Fibroblast of lung (primary cell): ENCODE measurements at places on chromosomes 4 and X.

DNA sequence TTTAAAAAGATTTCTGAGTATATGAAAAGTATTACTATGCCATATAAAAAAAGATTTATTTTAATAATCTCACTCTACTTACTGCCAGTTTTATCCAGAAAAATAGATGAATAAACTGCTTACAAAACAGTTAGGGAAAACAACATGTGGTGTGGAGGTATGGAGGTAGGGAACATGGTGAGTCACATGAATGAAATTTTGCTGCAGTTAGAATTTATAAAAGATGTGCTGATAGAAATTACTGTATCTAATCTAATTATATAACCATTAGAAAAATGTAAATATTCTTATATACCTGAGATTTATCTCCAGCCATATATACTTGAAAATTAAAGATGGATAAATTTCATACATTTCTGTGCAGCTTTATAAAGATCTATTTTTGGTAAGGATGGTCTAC lies 184.0 kb upstream of the ANK2 start:
- no peak for DNase-seq

DNA sequence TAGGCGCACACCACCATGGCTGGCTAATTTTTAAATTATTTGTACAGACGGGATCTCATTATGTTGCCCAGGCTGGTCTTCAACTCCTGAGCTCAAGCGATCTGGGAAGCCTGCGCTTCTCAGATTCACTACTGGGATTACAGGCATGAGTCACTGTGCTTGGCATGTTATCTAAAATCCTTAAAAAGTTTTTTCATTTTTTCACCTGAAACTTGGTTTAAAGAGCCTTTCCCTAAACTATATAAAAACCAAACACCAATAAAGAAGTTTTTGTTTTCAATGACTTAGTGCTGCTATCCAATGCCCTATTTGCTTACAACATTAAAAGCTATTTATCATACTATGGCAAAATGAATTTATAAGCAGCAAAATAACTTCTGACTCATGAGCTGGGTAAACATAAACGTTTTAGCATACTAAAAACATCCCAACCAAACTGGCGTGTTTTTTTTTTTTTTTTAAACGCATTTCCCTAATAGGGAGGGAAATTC lies 127.8 kb downstream of the UBE2K start:
- DNase-seq: peak; percentile 54

DNA sequence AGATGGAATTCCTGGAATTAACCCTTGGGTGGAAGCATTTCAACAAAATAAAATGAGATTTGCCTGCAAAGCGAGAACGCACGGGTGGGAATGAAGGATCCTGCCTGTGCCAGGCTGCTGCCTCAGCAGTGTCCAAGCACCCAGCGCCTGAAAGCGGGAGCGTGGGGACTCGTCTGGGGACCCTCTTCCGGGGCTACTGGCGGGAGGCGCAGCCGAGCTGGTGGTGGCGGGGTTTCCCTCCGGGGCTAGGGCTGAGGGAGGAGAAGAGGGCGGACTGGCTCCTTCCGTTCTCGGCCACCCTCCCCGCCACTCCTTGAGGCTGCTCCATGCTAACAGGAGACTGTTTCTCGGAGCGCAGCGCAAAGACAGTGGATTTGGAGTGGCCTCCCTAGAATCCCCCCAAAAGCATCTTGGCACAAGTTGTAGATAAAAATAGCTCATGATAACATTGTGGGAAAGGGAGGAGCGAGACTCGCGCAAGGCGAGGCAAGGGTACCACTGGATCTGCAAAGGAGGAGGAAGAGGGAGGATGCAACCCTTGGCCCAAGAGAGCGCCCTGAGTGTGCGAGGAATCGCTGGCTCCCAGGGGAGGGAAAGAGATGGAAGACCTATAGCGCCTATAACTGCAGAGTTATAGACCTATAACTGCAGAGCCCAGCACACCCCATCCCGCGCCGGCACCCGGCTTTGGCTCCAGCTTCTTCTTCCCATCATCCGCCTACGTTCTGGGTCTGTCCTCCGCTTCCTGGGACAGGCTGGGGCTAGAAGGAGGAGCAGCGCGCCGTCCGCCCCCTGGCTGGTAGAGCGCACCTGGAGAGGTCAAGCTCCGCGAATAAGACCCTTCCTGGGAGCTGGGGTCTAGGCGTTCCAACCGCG lies 1.3 kb downstream of the HS3ST1 start:
- peak; percentile 3 for DNase-seq

DNA sequence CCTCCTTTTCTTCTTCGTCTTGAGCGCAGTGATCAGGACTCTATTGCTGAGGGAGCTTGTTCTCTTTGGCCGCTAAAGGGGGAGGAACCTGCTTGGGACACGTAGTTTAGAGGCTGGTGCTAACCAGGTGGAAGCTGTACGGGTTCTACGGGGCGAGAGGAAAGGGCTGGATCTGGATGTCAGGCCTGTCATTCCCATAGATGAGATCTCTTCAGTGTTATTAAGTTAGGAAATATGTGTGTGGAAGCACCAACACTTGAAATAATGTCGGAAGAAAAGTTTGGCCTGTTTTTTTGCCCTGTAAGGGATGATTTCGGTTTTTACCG lies 643 bp downstream of the SRP72 start:
- DNase-seq: peak; percentile 49

DNA sequence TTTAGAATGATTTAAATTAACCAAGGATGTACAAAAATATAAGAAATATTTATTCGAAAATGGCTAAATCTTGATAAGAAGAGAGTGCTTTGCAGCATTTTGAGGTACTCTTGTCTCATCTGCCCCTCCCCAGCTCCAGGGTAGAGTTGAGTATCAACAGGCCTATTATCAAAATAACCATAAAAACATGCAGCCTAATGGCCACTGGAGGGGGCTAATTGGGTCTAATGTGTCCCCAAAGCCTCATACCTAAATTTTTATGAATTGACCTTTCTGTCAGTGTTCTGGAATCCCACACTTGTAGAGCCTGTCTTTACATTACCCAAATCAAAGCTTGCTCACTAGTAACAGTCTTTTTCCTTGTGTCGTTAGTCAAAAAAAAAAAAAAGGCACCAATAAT lies 544.9 kb upstream of the CPXCR1 start:
- DNase-seq: no peak

DNA sequence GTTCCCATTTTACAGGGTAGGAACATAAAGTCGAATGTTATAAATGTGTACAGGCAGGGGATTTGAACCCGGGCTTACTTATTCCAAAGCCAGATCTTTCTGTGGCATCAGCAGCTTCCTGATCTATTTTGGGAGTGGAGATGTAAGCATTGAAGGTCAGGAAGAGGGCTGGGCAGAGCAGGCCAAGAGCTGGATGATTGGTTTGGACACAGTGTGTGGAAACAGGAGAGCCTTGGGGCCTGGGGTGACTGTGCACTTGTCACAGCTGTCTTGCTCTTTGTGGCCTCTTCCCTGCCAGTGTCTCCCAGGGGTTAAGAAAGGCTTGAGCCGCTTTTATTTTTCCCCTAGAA lies 127.9 kb upstream of the ENPP6 start:
- no peak for DNase-seq

- DNase-seq: peak; percentile 9
Measured at GRCh38 chrX:136146614-136147314, 569 bp upstream of the FHL1 start.

DNA sequence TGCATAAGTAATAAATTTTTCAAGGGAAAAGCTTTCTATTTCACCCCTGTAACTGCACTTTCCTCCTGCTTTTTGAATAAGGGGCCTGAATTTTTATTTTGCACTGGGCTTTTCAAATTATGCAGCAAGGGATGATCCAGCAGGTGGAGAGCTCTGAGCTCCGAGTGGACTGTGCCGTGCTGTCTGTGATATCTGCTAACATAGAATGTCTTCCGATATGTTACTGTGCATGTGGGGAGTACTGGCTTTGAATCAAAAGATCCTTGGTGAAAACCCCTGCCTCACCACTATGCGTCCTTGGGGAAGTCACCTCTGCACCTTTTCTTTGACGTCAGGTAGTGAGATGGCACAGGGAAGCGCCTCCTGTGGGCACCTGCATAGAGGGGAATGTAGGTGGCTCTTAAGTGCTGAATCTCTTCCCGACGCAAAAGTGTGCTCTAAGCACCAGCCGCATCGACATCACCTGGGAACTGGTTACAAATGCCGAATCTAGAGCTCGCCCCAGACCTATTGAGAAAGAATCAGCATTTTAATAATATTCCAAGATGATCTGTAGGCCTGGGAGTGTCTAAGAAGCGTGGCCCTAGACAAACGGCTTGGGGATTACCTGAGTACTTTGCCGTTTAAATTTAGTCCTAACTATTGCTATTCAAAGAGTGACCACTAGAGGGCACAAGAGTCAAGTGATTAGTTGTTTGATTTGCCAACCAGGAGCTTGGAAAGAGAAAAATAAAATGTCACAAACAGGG lies 19.2 kb upstream of the WFS1 start:
- DNase-seq: peak; percentile 32

DNA sequence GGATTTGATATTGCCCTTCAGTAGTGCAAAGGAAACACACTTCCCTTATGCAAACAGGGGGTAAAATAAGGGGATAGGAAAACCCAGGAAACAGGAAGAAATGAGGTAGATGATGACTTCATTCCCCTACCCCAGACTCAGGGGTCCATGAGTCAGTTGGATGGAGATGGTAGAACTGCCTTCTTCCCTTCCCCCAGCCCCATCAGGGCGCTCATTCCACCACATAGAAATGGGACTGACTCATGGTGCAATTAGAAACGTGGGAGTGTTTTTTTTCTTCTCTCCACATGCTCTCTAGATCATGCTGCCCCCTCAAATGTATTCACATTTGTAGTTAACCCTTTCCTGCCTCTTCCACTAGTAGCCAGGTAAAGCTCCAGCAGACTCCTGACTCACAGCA lies 23.1 kb upstream of the ARMCX2 start:
- peak; percentile 77 for DNase-seq

GRCh38 chrX:55026840-55027239 lies 3.9 kb downstream of the ALAS2 start:
- DNase-seq: no peak

GRCh38 chr4:42330002-42330592 lies 67.2 kb upstream of the SHISA3 start:
- DNase-seq: no peak

DNA sequence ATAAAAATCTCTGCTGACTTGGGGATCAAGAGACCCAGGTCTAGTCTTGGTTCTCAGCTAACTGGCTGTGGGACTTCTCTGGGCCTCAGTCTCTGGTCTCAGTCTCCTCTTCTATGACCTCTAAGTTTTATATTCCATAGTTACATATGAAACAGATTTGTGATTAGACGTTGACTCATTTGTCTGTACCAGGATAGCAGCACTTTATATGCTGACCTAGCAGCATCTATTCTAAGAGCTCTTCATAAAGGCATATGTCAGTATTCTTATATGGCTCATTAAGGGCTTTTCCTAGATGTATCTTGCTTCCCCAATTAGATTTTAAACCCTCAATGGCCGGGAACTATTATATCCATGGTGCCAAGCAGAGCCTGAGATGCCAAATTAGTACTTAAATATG lies 12.7 kb downstream of the GRPR start:
- DNase-seq: no peak

DNA sequence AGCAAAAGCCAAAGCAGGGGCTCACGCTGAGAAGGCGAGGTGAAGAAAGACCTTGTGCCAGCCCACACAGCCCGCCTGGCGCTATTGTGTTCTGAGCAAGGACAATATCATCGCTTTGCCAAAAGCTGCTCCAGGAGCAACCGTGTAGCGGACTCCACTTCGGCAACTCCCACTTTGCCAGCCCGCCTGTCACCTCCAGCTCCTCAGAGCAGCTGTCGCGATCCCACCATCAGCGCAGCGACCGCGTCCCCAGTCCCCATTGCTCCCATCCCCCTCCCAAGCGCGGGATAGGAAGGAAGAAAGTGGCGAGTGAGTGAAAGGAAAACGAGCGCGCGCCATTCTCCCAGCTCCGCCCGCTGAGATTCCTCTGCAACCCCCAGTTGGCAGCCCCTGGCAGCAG lies 759 bp downstream of the ZC4H2 start:
- peak; percentile 3 for DNase-seq

GRCh38 chr4:154586296-154587033 lies 4.1 kb downstream of the FGA start:
- no peak for DNase-seq

- no peak for DNase-seq
Measured at GRCh38 chr4:102579794-102580462, 78.8 kb downstream of the NFKB1 start.

DNA sequence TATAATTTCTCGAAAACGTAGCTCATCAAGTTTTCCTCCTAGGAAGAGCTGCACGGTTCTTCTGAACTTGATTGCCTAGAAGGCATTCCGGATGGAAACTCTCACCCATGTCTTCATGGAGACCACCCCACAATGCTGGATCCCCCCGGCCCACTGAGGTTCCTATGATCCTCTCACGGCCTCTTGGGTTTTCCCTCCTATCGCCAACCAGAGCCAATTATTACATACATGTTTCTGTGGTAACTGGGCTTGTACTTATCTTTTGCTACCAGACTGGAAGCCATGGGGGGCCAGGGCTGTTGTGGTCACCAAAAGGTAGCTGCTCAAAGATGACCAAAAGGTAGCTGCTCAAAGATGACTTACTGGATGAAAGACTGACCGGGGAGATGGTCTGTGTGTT lies 131.5 kb downstream of the AFAP1 start:
- DNase-seq: no peak

- no peak for DNase-seq
Measured at GRCh38 chr4:122384245-122384644, 5.4 kb downstream of the ADAD1 start.

- no peak for DNase-seq
Measured at GRCh38 chr4:48484494-48485168, 1.5 kb downstream of the SLC10A4 start.

- DNase-seq: no peak
Measured at GRCh38 chr4:189084671-189085070, 856.0 kb upstream of the FRG1 start.

- DNase-seq: peak; percentile 50
Measured at GRCh38 chrX:49919617-49920016, 2.8 kb upstream of the CLCN5 start.

DNA sequence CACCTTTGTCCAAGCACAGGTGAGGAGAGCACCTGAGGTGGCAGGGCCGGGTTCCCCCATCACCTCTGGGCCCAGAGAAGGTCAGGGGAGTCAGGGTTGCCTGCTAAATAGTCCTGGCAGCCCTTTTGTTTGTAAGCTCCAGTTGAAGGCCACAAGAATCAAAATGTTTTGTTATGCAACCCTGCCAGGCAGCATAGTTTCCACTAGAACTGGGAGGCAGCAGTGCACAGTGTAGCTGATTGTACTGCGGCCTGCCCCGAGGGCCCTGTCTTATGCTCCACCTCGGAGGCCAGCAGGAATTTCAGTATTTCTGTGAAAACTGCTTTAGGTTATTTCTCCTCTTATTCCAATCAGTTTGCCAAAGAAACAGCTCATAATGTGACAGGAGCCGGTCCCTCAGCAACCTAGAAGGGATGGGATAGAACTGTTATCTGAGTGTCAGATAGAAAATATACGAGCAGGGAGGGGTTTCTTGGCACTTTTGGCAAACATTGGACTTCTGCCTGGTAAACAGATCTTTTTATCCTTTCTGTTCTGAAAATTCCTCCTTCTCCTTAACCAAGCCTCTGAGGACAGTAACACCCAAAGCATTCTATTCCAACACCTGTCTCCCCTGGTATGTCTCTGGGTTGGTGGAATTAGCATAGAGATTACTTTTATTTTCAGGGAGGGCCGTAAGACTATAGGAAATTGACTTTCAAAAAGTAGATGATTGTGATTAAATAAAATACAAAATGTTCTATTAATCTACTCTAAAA lies 93.6 kb downstream of the LNX1 start:
- peak; percentile 63 for DNase-seq

- no peak for DNase-seq
Measured at GRCh38 chr4:74096265-74096980, 2.6 kb downstream of the CXCL2 start.
